ENCODE measurements at places on chromosomes 2 and 18.

DNA sequence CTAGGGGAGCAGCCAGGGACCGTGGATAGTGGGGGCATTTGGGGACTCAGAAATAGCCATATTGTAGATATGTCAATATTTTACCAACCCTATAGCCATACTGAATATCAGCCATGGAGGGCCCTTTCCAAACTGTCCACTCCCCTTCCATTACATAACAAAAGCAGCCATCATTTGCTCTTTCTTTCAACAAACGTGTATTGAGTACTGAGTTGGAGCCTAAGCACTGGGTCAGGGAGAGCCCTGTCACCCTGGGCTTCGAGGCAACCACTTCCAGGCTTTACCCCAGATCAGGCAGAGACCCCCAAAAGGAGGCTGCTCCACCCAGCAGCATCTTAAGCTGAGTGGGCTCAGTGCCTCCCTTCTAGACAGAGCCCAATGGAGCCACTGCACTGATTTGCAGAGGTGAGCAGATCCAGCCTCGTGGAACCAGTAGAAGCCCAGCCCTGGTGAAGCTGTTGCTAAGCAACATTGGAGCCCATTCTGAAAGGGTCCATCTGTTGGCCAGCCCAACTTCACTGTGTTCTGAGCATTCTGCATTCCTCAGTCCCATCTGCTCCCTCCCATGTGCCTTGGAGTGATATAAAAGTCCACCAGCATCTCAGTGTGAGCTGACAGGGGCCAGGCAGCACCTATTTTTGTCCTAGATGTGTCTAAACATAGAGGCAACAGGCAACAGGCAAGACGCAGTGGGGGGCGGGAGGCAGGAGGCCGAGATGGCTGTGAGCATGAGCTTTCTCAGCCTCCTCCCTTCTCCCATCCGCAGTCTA, 112.1 kb downstream of the PLB1 start:
- no peak for DNase-seq

- no peak for DNase-seq
Measured at GRCh38 chr2:162196638-162197037, 44.6 kb upstream of the GCG start.

GRCh38 chr18:10265560-10266333, 188.7 kb upstream of the APCDD1 start:
- DNase-seq: no peak

- DNase-seq: no peak
Measured at GRCh38 chr18:26268454-26268853, 42.2 kb downstream of the TAF4B start.

DNA sequence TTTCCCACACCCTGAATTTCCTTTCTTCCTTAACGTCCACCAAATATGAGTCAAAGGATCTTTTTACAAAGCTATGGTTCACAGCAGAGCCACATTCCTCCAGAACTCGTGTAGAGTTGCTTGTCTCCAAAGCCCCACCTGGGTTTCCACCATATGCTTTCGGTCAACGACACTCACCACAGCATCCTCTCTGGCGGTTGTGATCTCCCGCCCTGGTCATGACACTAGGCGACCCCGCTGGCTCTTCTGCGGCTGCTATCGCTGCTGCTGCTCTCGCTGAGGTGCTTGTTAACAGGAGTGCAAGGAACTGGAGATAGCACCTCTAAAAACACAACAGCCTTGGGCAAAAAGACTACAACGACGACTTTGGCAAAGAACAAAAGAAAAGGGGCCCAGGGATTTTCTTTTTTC, 340 bp downstream of the SLC40A1 start:
- no peak for DNase-seq

- DNase-seq: no peak
Measured at GRCh38 chr18:3648200-3648599, 198.2 kb downstream of the TGIF1 start.

DNA sequence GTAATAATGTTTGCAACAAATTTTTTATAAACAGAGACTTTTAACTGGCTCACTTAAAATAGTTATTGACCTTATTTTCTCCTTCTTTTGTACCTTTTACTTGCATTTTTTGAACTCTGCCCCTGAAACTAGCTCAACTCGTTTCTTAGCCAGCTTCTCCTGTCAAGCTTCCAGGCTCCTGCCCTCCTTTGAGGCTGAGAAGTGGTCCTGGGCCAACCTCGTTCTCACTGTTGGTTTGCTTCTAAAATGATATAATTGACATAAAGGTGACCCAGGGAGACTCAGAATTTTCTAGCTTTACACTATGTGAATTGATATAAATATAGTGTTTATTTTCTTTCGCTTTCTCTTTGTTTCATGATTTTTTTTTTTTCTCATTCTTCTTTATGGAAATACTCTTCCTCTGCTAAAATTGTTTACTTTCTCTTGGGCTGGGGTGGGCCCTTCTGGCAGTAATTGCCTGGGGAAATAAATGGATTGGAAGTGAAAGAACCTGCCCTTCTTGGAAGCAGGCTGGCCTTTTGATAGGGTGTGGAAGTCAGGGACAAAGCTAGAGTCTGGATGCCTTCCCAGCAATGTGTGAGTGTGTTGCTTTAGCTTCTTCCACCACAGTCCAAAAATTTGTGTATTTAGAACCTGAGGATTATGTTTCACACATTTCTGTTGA, 30.7 kb downstream of the GPD2 start:
- no peak for DNase-seq

GRCh38 chr18:39453882-39454281, 1888.3 kb upstream of the CELF4 start:
- DNase-seq: no peak

GRCh38 chr18:77203071-77203470, 46.6 kb upstream of the GALR1 start:
- no peak for DNase-seq

DNA sequence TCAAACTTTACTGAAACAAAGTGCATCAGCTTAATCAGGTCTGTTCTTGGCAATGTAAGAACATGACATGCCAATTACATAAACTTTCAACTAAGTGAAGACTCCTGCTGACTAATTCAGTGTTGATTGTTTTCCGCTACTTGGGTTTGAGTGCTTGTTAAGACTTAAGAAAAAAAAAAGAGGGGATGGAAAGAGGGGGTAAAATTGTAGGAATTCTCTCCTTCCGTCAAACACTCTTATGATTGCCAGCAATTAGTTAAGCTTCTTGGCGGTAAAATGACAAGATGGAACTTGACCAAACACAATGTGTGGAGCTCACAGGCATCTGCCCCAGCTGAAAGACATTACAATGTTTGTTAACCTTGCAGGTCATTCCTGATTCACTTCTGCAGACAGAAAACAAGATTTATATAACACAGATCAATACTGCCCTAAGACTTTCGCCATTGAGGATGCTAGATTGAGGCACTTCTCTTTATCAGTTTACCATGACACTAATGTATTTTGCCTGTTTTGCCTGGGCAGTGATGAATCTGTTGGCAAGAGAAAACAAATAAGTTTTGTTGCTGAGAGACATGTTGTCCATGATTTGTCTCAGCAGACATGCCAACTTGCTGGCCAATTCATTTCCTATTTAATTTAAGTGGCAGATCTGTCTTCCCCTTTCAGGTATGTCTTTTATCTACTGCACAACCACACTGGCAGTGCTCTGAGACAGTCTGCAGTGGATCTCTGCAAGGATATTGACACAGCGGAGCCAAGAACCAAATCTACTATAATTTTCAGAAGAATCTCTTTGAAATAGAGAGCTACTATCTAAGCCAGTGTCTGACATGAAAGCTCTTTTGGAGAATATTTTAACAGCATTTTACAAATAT, 410.0 kb upstream of the KCNH7 start:
- no peak for DNase-seq

DNA sequence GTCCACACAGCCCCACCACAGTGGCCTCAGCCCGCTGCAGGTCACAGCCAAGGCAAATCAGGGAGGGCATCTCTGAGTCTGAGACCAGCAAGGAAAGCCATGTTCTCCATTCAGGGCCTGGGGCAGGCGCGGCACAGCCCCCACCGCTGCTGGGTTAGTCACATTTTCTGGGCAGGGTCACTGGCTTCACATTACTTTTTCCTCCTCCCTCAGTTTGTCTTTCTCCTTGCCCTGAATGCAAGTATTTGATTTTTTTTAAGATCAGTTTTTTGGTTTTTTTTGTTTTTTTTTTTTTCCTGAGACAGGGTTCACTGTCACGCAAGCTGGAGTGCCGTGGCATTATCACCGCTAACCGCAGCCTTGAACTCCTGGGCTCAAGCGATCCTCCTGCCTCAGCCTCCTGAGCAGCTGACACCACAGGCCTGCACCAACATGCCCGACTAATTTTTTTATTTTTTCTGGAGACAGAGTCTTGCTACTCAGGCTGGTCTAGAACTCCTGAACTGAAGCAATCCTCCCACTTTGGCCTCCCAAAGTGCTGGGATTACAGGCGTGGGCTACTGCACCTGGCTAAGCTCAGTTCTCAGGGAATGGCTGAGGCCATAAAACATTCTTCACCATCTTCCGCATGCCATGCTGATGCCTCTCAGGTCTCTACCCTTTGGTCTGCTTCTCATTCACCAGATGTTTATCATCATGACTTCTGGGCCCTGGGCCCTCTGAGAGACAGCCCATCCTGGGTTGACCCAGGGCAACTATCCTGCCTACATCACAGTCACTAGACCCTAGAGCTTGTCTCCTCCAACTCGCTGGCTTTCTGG, 628 bp upstream of the CAPG start:
- no peak for DNase-seq
